Left lobe of liver (tissue), 2 donors: ENCODE measurements at places on chromosomes 1 and 21. TPM values are rescaled to one million over a fixed set of nuclear protein-coding genes. Genes with fewer than 3 reads are reported as not detected.

GRCh38 chr1:159945483-159946241 lies at the start of gene IGSF9:
Gene IGSF9, minus strand, starts transcription at chr1:159945613. Its CDS starts 2,159 bp downstream, at chr1:159943454.
- peak; percentile 89 for DNase-seq

GRCh38 chr1:197806718-197807117 lies 31.4 kb upstream of the DENND1B start:
- no peak for DNase-seq

DNA sequence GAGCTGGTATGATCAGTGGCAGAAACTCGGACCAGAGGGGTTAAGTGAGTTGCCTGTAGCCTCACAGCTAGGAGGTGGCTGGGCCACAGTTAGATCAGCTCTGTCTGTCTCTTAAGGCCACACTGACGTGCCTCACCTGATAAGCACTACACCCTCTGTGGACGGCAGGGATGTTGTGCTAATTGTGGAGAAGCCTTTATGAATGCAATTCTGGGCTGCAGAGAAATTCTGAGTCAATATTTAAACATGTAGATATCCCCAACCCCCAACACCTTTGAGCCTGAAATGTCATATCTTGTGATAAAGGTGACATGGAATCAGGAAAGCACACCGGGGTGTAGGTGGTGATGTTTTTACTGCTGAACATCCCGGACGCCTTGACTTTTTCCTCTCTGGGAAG lies 88.3 kb downstream of the KCNJ6 start:
- no peak for DNase-seq

DNA sequence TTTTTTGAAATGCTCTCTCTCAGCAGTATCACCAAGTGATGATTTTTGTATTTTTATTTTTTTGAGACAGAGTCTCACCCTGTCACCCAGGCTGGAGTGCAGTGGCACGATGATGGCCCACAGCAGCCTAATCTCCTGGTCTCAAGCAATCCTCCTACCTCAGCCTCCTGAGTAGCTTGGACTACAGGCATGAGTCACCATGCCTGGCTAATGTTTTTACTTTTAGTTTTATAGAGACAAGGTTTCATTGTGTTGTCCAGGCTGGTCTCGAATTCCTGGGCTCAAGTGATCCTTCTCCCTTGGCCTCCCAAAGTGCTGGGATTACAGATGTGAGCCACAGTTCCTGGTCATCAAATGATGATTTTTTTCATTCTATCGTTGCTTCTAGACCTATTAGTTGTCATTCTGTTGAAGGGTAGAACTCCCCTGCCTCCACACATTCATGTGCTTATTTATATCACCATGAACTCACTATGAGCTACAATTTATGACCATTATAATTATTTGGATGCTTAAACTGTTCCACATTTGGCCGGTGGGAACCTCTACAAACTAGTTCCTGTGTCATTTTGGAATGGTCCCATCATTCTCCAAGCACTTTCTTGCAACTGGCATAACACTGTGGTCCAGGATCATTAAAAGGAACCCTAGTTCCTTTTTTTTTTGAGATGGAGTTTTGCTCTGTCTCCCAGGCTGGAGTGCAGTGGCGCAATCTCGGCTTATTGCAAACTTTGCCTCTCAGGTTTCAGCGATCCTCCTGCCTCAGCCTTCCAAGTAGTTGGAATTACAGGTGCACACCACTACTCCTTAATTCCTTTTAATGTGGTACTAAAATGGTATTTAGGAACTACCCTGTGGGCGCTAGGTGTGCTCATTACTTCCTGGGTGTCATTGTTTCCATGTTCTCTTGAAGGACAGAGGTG lies 20.2 kb upstream of the TOR3A start:
- DNase-seq = no peak

- no peak for DNase-seq
These were observed 25.2 kb downstream of the CA6 start for GRCh38 chr1:8970870-8971337.

DNA sequence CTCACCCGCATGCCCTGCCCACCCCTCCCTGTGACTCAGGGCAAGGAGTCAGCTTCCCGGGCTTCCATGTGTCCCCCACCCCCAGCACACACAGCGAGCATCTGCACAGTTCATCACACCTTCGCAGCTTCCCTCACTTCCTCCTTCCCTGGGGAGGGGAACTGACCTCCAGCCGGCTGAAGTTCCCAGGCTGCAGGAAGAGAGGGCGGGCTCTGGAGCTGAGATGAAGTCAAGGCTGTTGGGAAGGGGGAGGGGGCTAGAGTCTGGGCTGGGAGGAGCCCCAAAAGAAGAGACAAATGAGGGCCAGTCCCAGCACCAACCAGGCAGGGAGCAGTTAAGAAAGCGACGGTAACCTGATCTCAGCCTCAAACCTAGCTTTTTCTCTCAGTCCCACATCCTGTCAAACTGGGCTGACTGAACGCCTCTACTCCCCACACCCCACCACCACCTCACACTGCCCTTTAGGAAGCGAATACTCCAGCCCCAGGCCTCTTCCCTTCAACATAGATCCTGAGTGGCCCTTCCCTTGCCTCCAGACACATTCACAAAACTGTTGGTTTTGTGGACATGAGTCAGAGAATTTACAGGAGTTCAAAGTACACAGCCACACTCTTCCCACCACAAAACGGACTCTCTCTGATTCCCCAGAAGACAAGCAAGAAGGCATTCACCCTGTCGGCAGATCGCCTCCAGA lies 1.8 kb downstream of the RHOC start:
- DNase-seq = peak; percentile 71

DNA sequence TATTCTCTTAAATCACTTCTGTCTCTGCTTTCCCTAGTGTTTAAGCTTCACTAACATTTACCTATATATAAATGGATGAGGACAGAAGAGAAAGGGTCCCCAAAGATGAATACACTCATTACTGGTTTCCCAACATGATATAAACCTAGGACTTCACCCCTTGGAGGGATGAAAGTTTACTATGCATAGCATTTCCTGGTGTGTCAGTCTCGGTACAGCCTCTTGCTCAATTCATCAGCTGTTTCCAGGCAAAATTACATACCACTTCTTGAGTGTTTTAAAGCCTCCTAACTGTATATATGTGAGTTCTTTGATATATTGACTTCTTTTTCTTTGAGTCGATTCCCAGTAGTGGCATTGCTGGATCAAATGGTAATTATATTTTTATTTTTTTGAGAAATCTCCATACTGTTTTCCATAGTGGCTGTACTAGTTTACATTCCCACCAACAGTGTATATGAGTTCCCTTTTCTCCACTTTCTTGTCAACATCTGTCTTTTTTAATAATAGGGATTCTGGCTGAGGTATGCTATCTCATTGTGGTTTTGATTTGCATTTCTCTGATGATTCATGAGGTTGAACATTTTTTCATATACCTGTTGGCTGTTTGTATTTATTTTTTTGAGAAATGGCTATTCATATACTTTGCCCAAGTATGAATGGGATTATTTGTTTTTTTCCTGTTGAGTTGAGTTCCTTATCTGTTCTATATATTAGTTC lies 259.3 kb upstream of the CACYBP start:
- no peak for DNase-seq

GRCh38 chr1:59128784-59129227 lies 168.1 kb upstream of the FGGY start:
- no peak for DNase-seq

GRCh38 chr1:63190171-63190570 lies 132.2 kb upstream of the FOXD3 start:
- no peak for DNase-seq

- DNase-seq = no peak
These were observed 1136.4 kb downstream of the MRPL39 start for GRCh38 chr21:24470852-24471251.

DNA sequence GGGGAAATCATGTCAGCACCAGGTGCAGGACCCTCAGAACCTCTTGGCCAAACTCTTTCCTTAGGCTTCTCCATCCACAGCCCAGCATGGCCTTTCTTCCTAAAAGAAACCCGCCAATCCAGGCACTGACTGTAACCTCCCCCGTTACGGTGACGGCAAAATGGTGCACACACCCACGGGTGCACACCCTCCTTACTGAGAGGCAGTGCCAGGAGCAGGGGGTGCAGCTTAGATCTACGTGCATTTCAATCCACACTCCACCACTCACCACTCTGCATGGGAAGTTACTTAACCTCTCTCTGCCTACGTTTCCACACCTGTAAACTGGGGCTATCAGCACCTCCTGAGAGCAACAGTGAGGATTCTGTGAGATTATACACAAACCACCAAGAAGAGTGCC lies 31.0 kb downstream of the SUSD4 start:
- DNase-seq = no peak

GRCh38 chr1:53458634-53459033 lies 565 bp upstream of the DMRTB1 start:
- no peak for DNase-seq

DNA sequence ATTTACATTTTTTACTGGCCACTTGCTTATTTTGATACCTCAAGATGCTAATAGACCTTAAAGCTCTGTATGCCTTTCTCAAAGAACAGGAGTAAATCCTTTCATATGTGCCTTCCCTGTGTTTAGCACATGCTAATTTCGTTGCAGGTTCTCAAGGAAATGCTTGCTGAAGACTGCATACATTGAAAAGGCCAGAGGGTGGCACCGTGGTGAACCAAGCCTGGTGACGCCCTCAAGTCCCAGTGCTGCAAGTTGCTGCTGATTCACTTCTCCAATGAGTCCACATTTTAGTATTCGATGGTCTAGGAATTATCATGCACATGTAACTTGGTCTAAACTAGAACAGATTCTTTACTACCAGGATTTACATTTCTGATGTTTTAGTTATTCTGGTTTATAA lies 94.1 kb downstream of the CLDN17 start:
- DNase-seq = no peak

- DNase-seq = no peak
These were observed 5.7 kb downstream of the WNT4 start for GRCh38 chr1:22137004-22137720.

- DNase-seq = no peak
These were observed 305.7 kb upstream of the SNX7 start for GRCh38 chr1:98355656-98356383.

DNA sequence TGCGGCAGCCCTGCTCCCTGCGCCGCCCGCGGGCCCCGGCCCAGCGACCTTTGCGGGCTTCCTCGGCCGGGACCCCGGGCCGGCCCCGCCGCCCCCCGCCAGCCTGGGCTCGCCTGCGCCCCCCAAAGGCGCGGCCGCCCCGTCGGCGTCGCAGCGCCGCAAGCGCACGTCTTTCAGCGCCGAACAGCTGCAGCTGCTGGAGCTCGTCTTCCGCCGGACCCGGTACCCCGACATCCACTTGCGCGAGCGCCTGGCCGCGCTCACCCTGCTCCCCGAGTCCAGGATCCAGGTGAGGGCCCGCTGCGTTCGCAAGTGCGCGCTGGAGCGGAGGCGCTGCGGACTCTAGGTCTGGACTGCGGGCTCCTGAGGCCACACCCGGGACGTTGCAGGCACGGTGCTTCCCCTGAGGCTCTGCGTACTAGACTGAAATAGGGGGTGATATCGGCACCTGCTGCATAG lies 351 bp downstream of the MIXL1 start:
- no peak for DNase-seq

GRCh38 chr1:170530972-170531757 lies 801 bp upstream of the GORAB start:
- DNase-seq = no peak

- no peak for DNase-seq
These were observed 9.8 kb downstream of the PARP1 start for GRCh38 chr1:226397955-226398636.

DNA sequence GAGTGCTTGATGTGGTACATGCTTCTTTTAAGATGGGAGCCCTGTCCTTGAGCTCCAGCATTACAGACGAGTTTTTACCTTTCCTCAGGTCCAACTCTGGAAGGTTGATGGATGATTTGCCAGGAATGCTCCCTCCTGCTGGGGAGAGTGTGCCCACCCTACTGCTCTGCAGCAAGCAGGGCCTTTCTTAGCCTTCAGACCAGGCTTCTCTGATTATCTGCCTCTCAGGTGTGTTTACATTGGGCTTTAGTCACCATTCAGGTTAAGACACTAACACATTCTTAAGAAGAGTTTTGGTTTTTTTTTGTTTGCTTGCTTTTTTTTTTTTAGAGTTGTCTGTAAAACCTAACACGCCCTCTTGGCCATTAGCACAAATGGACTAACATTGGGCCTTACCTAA lies 301.8 kb downstream of the KCNT2 start:
- no peak for DNase-seq

- peak; percentile 48 for DNase-seq
These were observed 1.2 kb downstream of the RSRP1 start for GRCh38 chr1:25245809-25246599.

Gene IRF6
- total RNA-seq = 30.0 TPM

Gene STUM
- 0.03 TPM for total RNA-seq

Gene C1orf115
- 49.9 TPM for total RNA-seq

Gene GBP2
- total RNA-seq = 7.8 TPM

Gene GIPC2
- 9.0 TPM for total RNA-seq

Gene UBL4B
- total RNA-seq = not detected

Gene GUCA2A
- not detected for total RNA-seq

Gene BECN2
- total RNA-seq = not detected

Gene PRAMEF17
- total RNA-seq = not detected

Gene PCP4L1
- total RNA-seq = 5.1 TPM

Gene PWP2
- total RNA-seq = 4.8 TPM

Gene HES3
- not detected for total RNA-seq

Gene IL6R
- total RNA-seq = 171 TPM

Gene FCGR3A
- 25.2 TPM for total RNA-seq
